ENCODE measurements at places on chromosomes 6 and 20. TPM values are rescaled to one million over a fixed set of nuclear protein-coding genes. Genes with fewer than 3 reads are reported as not detected.

Gene VGLL2
- total RNA-seq = 3.4 TPM

Gene CCM2L
- 12.7 TPM for total RNA-seq

Gene CAP2
- total RNA-seq = 11.9 TPM

Gene MOCS1
- 16.2 TPM for total RNA-seq

Gene FRMD1
- total RNA-seq = 6.9 TPM

Gene SRSF12
- total RNA-seq = 7.6 TPM

Gene KCNG1
- 5.8 TPM for total RNA-seq

Gene EDN1
- total RNA-seq = 7.4 TPM

Gene PAX1
- total RNA-seq = 0.23 TPM

Gene TGM2
- 57.3 TPM for total RNA-seq

Gene SPATS1
- not detected for total RNA-seq

Gene TMC2
- total RNA-seq = not detected

Gene TCF15
- 2.0 TPM for total RNA-seq

Gene CD24
- 592 TPM for total RNA-seq

Gene SLA2
- total RNA-seq = 0.64 TPM

Gene DEFB132
- 0.18 TPM for total RNA-seq

Gene DYNLRB1
- 72.3 TPM for total RNA-seq

Gene CCN5
- total RNA-seq = not detected

Gene OSTM1
- total RNA-seq = 23.8 TPM

Gene KIF25
- total RNA-seq = 0.18 TPM

Gene BACH2
- 15.6 TPM for total RNA-seq

Gene GPR6
- total RNA-seq = not detected

Gene GNRH2
- not detected for total RNA-seq

Gene HLA-A
- 233 TPM for total RNA-seq

Gene C20orf141
- not detected for total RNA-seq

Gene ULBP1
- total RNA-seq = 0.29 TPM

Gene CLVS2
- 0.18 TPM for total RNA-seq

Gene FAM83B
- total RNA-seq = 13.4 TPM

Gene FAM217A
- total RNA-seq = 0.29 TPM

Gene SLC22A3
- total RNA-seq = 7.6 TPM

Gene STAU1
- total RNA-seq = 68.2 TPM

Gene ERVFRD-1
- total RNA-seq = not detected

Gene ZSCAN31
- total RNA-seq = 8.6 TPM

Gene CDH26
- total RNA-seq = 6.4 TPM

Gene RUNX2
- 3.3 TPM for total RNA-seq

Gene MANEA
- 14.1 TPM for total RNA-seq

Gene RIPK1
- 15.1 TPM for total RNA-seq

Gene ZNF311
- total RNA-seq = 2.6 TPM

Gene AIF1
- 18.7 TPM for total RNA-seq

Gene TREM1
- 1.2 TPM for total RNA-seq

Gene SYTL3
- total RNA-seq = 4.4 TPM

Gene BPIFB4
- not detected for total RNA-seq

Gene PTCRA
- 0.82 TPM for total RNA-seq

Gene CUL7
- total RNA-seq = 40.5 TPM

Gene GPLD1
- total RNA-seq = 3.9 TPM

Gene SCRT2
- not detected for total RNA-seq

Gene RSPO3
- total RNA-seq = 10.8 TPM

Gene TRIM15
- 0.47 TPM for total RNA-seq

Gene RIMS4
- total RNA-seq = 1.1 TPM

Gene PRR18
- 0.18 TPM for total RNA-seq

Gene PTCHD4
- total RNA-seq = 2.1 TPM

Gene TUBE1
- 38.4 TPM for total RNA-seq

Gene OPRL1
- 2.3 TPM for total RNA-seq

Gene PKIB
- 2.3 TPM for total RNA-seq

Gene ELOVL2
- total RNA-seq = 2.3 TPM

Gene C20orf204
- total RNA-seq = 3.6 TPM

Gene CLDN20
- 0.29 TPM for total RNA-seq

Gene CLPSL1
- not detected for total RNA-seq

Gene SYNE1
- total RNA-seq = 304 TPM
